ENCODE measurements at places on chromosomes 6 and 20. TPM values are rescaled to one million over a fixed set of nuclear protein-coding genes. Genes with fewer than 3 reads are reported as not detected.

DNA sequence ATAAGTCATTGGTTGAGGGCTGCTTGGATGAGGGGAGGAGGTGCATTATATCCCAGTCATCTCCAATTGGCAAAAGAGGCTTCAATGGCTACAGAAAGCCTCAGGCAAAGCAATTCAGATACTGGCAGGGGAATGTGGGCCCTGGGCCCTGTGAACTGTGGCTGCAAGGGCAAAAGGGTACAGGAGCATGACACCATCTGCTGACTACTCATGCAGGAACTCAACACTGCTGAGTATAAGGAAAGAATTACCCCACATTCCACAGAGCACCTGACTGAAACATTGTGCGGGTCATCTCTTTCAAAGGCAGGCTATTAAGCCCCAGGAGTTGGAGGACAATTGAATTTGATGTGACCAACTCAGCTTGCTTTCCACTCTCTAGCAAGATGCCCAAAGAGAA lies 92.1 kb upstream of the SPTLC3 start:
- no peaks in the 10 kb centered on the region for H3K36me3 ChIP-seq
- no peaks in the 10 kb centered on the region for H3K27me3 ChIP-seq
- H3K27ac ChIP-seq, result no peak overlapping the region
- H3K4me3 ChIP-seq, result no peak overlapping the region
- peaks cover 3% of the 10 kb centered on the region for H3K4me1 ChIP-seq

LST1 gene
- total RNA-seq, result 134 TPM

- no peak for DNase-seq
- H3K27ac ChIP-seq, result no peak overlapping the region
- no peaks in the 10 kb centered on the region for H3K27me3 ChIP-seq
- no peaks in the 10 kb centered on the region for H3K36me3 ChIP-seq
- H3K4me1 ChIP-seq, result no peaks in the 10 kb centered on the region
- no peak overlapping the region for H3K4me3 ChIP-seq
These were observed 263.4 kb upstream of the CHD6 start for GRCh38 chr20:41881466-41882046.

VPS16 gene
- total RNA-seq, result 37.0 TPM

QRSL1 gene
- total RNA-seq, result 12.3 TPM

DNA sequence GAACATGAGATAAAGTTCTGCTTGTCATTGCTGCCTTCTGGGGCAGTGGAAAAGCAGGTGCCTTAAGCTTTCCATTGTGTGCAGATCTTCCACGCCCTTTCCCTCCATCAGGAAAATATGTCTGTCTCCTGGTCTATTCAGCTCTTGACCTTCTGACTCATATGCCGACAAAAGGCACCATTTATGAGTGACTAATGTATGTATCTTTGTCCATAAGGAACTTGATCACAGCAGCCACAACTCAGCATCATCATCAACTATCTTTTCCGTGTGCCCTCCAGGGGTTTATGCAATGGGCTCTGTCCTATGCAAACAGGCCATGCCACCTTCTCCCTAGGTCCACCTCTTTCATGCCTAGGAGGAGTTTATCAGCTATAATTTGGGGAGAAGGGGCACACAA lies 102.7 kb upstream of the QKI start:
- H3K4me3 ChIP-seq, result no peak overlapping the region
- H3K4me1 ChIP-seq, result no peaks in the 10 kb centered on the region
- no peaks in the 10 kb centered on the region for H3K36me3 ChIP-seq
- no peak overlapping the region for H3K27ac ChIP-seq
- DNase-seq, result no peak

CDH22 gene
- 0.05 TPM for total RNA-seq

HAO1 gene
- 0.05 TPM for total RNA-seq

DNA sequence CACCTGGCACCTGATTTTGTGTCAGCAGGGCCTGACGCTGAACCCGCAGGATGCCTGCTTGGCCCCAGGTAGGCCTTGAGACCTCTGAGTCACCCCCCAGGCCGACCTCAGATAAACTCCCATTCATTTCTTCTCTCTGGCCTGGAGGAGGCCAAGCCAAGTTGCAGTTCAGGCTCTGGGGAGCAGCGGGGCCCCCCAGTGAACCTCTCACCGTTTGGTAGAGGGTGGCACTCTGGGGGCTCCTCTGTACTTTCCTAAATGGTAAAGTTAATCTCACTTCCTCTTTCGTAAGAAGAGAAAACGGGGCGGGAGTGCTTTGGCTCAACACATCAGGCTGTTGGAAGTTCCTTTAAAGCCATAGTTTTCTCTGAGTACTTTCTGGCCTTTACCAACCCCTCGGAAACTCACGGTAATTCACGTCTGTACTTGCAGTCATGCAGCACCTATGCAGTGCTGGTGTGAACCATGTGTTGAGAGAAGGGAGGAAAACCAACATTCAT lies 2.8 kb downstream of the SIRPA start:
- no peaks in the 10 kb centered on the region for H3K36me3 ChIP-seq
- peaks cover 41% of the 10 kb centered on the region for H3K27me3 ChIP-seq
- H3K4me3 ChIP-seq, result no peak overlapping the region
- DNase-seq, result no peak

HEY2 gene
- 0.24 TPM for total RNA-seq

C6orf163 gene
- total RNA-seq, result 1.7 TPM
